Epithelial cell of prostate (primary cell): ENCODE measurements at places on chromosomes 2 and 18.
A peak's percentile ranks its signal among the peaks of the same experiment; 100 is the strongest.

- DNase-seq: no peak
Observed at GRCh38 chr2:86280191-86280667, 57.2 kb downstream of the REEP1 start.

DNA sequence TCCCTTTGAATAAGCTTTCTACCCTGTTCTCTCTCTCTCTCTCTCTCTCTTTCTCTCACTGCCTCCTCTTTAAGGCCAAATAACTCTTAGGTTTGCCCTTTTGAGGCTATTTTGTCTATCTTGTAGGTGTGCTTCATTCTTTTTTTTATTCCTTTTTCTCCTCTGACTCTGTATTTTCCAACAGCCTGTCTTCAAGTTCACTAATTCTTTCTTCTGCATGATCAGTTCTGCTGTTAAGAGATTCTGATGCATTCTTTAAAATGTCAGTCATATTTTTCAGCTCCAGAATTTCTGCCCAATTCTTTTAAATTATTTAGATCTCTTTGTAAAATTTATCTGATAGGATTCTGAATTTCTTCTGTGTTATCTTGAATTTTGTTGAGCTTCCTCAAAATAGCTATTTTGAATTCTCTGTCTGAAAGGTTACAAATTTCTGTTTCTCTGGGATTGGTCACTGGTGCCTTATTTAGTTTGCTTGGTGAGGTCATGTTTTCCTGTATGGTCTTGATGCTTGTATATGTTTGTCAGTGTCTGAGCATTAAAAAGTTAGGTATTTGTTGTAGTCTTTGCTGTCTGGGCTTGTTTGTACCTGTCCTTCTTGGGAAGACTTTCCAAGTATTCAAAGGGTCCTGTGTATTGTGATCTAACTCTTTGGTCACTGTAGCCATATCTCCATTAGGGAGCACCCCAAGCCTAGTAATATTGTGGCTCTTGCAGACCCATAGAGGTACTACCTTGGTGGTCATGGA, 35.4 kb upstream of the DYNC1I2 start:
- DNase-seq: peak; percentile 36

GRCh38 chr2:109531221-109531620, 82.5 kb downstream of the SEPTIN10 start:
- no peak for DNase-seq

DNA sequence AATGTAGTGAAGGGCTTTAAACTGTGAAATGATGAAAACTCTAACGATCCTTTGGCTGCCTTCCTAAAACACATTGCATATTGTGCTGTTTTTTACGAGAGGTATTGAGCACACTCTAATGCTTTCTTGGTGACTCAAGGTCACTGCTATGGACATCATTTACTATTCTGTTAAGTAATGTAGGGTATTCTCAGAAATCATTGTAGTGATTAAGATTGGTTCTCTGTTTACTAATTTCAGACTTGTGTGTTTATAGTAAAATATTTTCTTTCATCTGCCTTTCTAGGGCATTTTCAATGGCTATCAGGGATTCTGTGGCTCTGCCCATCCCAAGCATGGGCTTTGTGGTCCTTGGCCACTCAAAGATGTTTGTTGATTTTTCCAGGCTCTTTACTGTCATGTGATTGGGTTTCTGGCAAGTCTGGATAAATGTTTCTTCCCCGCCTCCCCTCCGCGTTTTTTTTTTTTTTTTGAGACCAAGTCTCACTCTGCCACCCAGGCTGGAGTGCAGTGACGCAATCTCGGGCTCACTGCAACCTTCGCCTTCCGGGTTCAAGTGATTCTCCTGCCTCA, 29.3 kb downstream of the UBE2F start:
- DNase-seq: no peak

DNA sequence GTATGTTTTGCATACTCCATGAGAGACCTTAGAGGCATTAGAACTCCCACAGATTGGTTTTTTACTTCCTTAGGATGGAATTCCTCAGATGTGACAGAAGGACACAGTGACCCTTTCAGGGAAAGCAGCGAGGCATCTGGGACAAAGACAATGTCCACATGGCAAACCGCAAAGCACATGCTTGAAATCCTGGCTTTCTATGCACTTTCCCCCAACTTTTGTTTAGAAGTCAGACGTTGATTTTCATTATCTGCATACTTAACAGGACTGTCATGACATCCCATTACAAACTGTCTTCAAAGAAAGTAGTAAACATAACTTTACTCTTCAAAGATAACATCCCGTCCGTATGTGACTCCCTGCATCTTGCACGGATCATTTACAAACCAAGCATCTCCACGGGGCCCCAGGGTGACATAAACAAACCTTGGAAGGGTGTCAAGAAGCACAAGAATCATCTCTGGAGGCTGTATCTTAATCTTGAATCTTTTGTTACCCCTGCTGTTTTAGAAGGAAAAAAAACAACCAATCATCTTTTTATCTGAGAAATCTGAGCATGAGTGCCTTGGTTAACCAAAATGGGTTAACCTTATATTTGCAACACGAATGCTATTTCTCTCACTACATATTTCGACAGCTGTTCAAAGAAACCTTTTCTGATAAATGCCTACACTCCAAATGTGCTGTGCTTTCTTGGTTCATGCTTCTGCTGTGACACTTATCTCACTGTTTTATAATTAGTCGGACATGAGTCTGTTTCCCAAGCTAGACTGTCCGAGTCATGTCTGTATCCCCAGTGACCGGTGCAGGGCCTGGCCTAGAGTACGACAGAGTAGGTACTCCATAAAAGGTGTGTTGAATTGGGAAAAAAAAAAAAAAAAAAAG, 90.8 kb downstream of the CCBE1 start:
- no peak for DNase-seq

DNA sequence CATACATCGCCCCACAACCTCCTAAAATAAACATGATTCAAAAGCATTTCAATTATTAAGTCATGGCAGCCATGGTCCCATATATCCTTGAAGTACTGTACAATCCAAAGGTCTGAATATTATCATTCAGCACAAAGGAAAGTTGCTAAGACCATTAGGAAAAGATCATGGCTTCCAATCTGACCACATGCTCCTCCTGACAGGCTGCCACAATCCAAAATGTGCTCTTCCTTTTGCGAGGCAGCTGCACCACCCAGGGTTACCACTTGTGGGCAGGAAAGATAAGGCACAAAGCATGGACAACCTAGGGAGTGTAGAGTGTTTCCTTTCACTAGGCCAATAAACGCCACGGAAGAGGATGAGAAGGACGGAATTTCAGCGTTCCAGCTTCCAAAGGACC, 5.4 kb downstream of the BOLA3 start:
- DNase-seq: no peak

GRCh38 chr2:149832324-149832723, 244.7 kb upstream of the MMADHC start:
- no peak for DNase-seq

- DNase-seq: no peak
Observed at GRCh38 chr18:48742706-48743475, 204.1 kb downstream of the CTIF start.

- DNase-seq: peak; percentile 86
Observed at GRCh38 chr18:70044632-70045031, 97.0 kb upstream of the CD226 start.

DNA sequence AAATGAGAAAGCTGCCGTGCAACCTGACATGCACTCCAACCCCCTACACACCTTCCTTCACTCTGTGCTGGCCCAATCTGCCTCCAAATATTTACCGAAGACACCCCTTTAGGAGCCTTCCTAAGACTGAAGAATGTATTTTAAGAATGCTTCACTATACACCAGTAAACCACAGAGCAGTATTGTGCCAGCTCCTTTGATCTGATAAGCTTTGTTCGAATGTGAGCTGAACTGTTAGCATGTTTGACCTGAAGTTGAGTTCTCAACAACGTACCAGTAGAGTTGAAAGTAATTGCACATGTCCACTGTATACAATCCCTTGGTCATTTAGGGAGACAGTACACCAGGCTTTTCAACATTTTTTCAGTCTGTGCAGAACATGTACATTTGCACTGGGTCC, 259.2 kb downstream of the TGIF1 start:
- no peak for DNase-seq

DNA sequence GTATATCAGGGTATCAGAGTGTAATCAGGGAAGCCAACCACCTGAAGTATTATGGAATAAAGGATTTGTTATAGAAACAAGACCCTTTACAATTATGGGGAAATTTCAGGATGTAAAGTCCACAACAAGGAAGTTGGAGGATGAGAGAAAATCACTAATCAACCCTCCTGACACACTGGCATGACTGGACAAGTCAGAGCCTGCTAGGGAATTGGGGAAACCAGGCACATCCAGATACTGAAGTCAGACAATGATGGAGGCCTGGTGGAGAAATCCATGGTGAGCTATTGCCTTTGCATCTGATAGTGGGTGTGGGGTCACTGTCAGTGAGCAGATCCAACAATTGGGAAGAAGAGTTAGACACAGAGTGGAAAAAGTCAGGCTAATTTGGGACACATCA, 158.8 kb upstream of the FBXO11 start:
- DNase-seq: peak; percentile 44

- no peak for DNase-seq
Observed at GRCh38 chr2:209324281-209324680, 99.6 kb upstream of the MAP2 start.

DNA sequence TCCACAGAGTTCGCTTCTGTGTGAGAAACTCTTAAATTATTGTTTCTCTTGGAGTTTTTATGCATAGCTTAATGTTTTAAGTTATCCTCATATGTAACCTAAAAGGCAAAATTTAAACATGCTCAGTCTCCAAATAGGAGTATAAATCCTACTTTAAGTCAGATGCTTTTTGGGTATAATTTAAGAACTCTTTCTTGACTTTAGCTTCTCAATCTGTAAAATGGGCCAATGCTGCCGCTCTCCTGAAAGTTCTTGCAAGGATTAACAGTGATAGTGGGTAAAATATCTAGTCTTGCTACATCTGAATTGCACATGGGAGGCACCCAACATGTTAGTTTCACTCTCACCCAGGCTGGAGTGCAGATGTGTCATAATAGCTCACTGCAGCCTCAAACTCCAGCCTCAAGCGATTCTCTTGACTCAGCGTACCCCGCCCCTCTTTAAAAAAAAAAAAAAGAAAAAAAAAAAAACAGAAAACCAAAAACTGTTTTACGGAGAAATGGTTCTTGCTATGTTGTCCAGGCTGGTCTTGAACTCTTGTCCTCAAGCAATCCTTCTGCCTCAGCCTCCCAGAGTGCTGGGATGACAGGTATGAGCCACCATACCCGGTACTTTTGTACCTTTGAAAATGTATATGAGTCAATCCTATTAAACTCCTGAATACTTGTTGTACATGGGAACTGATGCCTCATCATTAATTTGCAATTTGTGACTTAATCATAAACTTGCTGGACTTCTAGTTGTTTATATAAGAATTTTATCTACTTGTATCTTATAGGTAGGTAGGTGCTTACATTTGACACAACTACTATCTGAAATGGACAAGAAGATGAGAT, 1.8 kb downstream of the FBXO48 start:
- DNase-seq: peak; percentile 66
